ENCODE measurements at places on chromosomes 16 and 17. TPM values are rescaled to one million over a fixed set of nuclear protein-coding genes. Genes with fewer than 3 reads are reported as not detected.

DNA sequence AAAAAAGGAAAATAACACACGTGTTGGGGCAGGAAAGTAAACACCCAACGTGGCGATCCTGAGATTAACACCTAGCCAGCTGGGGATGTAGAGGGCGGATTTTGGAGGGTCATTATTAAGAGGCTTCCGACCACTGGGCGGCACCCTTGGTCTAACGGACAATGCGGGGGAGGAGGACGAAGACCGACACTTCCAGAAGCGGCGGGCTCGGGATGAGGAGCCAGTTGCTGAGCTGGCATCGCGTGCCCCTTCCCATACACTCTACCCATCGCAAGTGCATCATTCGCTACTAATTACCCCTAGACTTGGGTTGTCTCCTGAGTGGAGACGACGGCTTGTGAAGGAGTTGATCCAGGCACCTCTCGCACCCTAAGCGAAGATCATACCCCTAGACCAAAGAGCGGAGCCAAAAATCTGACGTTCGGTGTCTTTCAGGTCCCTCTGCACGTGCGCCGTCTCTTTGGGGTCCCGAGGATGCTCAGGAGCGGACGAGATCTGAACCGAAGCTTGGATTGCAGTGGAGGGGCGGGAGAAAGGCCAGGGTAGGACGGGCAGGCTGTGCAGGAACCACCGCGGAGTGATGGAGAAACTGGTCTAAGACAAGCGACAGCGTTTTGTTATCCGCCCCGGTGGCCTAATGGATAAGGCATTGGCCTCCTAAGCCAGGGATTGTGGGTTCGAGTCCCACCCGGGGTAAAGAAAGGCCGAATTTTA lies 17.6 kb downstream of the ZNF213 start:
- H3K4me3 ChIP-seq: peak overlapping the region; percentile 61
- no peaks in the 10 kb centered on the region for H3K27me3 ChIP-seq
- H3K36me3 ChIP-seq: no peaks in the 10 kb centered on the region
- no peak overlapping the region for H3K27ac ChIP-seq

- peaks cover 61% of the 10 kb centered on the region for H3K27me3 ChIP-seq
- H3K36me3 ChIP-seq: no peaks in the 10 kb centered on the region
- H3K4me3 ChIP-seq: no peak overlapping the region
Measured at GRCh38 chr17:77036841-77037381, 103.9 kb upstream of the SEC14L1 start.

DNA sequence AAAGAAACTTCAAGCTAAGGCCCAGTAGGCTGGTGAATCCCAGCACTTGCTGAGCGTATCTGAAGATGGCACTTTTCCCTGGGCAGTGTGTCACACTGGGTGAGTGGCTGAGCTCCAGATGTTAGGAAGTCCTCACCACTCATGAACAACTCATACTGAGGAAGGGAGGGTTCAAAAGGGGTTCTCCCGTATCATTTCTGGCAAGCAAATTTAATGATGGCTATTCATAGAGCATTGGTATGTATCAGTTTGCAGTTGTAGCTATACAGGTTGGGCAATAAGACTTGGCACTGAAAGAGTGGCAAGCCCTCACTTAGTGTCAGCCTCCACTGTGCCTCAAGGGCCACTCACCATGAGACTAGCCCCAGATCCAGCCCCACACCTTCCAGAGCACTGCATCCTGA lies 10.7 kb downstream of the GFOD2 start:
- no peaks in the 10 kb centered on the region for H3K27me3 ChIP-seq
- peaks cover 8% of the 10 kb centered on the region for H3K4me1 ChIP-seq
- no peak for DNase-seq
- no peak overlapping the region for H3K4me3 ChIP-seq
- no peak overlapping the region for H3K27ac ChIP-seq

GRCh38 chr17:58312829-58313228 lies 15.8 kb downstream of the TSPOAP1 start:
- peaks cover 2% of the 10 kb centered on the region for H3K4me1 ChIP-seq
- no peak overlapping the region for H3K27ac ChIP-seq
- H3K27me3 ChIP-seq: no peaks in the 10 kb centered on the region
- DNase-seq: no peak

GRCh38 chr17:2710071-2710802 lies 1.3 kb downstream of the CLUH start:
- H3K4me1 ChIP-seq: peaks cover 67% of the 10 kb centered on the region
- H3K27me3 ChIP-seq: no peaks in the 10 kb centered on the region
- peak overlapping the region; percentile 89 for H3K27ac ChIP-seq
- H3K36me3 ChIP-seq: no peaks in the 10 kb centered on the region
- H3K4me3 ChIP-seq: peak overlapping the region; percentile 72

DNA sequence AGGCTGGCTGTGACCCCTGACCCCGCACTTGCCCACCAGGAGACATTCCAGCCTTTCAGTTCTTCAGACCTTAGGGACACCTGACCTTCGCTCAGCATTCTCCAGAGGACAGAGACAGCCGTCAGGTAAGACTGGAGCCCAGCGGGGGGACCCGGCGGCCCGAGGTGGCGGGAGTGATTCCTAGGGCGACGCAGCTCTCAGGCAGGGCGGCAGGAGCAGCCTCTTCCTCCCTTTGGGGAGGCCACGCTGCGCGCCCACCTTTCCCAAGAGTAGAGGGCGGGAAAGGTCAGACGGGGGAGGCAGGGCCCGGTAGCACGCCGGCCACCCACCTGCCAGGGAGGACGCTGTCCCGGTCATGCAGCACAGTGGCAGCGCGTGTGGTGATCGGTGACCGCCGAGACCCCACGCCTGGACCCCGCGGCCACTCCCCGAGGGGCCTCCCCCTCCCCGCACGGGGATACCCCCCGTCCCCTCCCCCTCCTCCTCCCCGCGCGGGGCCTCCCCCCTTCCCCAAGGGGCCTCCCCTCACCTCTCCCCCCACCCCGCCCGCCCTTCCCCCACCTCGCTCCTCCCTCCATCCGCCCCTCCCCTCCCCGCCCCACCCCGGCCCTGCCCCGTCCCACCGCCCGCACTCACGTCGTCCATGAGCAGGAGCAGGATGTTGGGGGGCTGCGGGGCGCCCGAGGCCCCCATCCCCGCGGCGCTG lies 472 bp downstream of the GALNS start:
- H3K4me1 ChIP-seq: peaks cover 32% of the 10 kb centered on the region
- DNase-seq: no peak
- peak overlapping the region; percentile 81 for H3K4me3 ChIP-seq
- peaks cover 21% of the 10 kb centered on the region for H3K36me3 ChIP-seq
- peak overlapping the region; percentile 72 for H3K27ac ChIP-seq

- no peaks in the 10 kb centered on the region for H3K4me1 ChIP-seq
- no peaks in the 10 kb centered on the region for H3K36me3 ChIP-seq
- H3K27me3 ChIP-seq: no peaks in the 10 kb centered on the region
Measured at GRCh38 chr17:15307710-15308111, 33.7 kb downstream of the TEKT3 start.

- H3K4me3 ChIP-seq: peak overlapping the region; percentile 58
- DNase-seq: peak; percentile 60
- H3K27me3 ChIP-seq: no peaks in the 10 kb centered on the region
- H3K27ac ChIP-seq: no peak overlapping the region
Measured at GRCh38 chr16:369275-369865, 968 bp downstream of the MRPL28 start.

- H3K36me3 ChIP-seq: no peaks in the 10 kb centered on the region
- DNase-seq: no peak
- H3K4me1 ChIP-seq: peaks cover 64% of the 10 kb centered on the region
Measured at GRCh38 chr17:48600244-48601098, 4.3 kb downstream of the HOXB6 start.

DNA sequence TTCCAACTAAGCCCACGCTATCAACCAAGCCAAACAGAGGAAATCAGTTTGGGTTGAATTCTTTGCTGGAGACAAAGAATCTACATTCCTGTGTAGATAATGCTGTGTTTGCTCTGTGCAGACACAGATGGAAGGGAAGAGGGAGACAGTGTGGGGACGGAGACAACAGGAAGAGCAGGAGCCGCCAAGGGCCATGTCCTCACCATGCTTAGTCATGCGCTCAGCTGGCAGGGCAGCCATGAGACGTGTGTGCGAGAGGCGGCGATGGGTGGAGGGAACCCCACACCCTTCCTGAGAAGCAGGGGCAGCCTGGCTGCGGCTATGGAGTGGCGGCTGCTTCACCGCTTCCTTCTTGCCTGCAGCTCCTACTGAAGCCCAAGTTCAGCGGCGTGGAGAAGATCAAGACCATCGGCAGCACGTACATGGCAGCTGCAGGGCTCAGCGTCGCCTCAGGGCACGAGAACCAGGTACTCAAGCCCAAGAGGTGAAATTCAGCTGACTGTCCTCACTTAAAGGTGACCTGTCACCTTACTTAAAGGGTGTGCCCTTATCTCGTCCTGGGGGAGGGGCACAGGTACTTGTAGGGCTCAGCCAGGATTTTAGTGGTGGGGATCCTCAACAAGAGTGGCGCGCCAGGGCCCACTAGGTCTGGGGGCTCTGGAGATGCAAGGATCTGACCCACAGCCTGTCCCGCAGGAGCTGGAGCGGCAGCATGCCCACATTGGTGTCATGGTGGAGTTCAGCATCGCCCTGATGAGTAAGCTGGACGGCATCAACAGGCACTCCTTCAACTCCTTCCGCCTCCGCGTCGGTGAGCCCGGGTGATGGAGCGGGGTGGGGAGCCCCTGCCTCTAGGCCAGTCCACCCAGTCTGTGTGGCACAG lies 47.5 kb downstream of the ADCY7 start:
- H3K27me3 ChIP-seq: no peaks in the 10 kb centered on the region
- H3K36me3 ChIP-seq: peaks cover 62% of the 10 kb centered on the region
- peak overlapping the region; percentile 43 for H3K27ac ChIP-seq
- H3K4me1 ChIP-seq: peaks cover 11% of the 10 kb centered on the region
- H3K4me3 ChIP-seq: no peak overlapping the region

GRCh38 chr17:68011199-68011665 lies 15.0 kb upstream of the C17orf58 start:
- no peak overlapping the region for H3K27ac ChIP-seq
- no peaks in the 10 kb centered on the region for H3K27me3 ChIP-seq
- H3K36me3 ChIP-seq: no peaks in the 10 kb centered on the region
- no peaks in the 10 kb centered on the region for H3K4me1 ChIP-seq
- no peak overlapping the region for H3K4me3 ChIP-seq
- no peak for DNase-seq

DNA sequence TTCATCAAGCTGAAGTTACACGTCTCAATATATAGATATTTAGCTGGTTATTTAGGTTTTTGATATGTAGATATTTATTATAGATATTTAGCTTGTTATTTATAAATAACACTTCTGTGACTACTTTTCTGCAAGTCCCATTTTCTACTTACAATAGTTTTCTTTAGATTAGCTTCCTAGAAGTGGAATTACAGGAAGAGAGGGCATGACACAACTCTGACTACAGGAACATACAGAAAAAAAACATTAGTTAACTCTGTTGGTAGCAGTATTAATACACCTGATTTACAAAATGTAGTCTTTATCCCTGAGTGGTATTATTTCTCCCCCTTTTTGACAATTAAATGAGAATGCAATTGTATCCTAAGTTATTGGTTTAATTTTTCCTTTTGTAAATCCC lies 21.2 kb upstream of the CCL1 start:
- H3K27me3 ChIP-seq: no peaks in the 10 kb centered on the region
- H3K4me3 ChIP-seq: no peak overlapping the region
- no peaks in the 10 kb centered on the region for H3K4me1 ChIP-seq
- no peak overlapping the region for H3K27ac ChIP-seq
- H3K36me3 ChIP-seq: no peaks in the 10 kb centered on the region

DNA sequence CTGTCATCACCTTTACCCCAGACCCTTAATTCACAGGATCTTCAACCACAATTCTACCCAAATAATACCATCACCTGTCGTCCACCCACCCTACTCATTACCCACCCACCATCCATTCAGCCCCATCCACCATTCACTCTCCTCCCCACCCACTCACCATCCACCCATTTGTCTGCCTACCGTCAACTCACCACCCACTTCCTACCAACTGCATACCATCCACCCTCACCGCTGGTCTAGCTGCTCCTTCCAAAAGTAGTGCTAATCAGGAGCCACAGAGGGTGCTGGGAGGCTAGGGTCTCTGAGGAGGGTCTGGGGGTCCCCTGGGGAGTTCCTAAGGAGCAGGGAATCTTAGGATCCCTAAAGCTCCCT lies 12.0 kb upstream of the IGFBP4 start:
- no peaks in the 10 kb centered on the region for H3K27me3 ChIP-seq
- no peaks in the 10 kb centered on the region for H3K4me1 ChIP-seq
- DNase-seq: peak; percentile 35
- H3K36me3 ChIP-seq: no peaks in the 10 kb centered on the region
- H3K27ac ChIP-seq: no peak overlapping the region
- no peak overlapping the region for H3K4me3 ChIP-seq

- H3K27ac ChIP-seq: no peak overlapping the region
- no peak for DNase-seq
- H3K27me3 ChIP-seq: no peaks in the 10 kb centered on the region
- no peaks in the 10 kb centered on the region for H3K36me3 ChIP-seq
- H3K4me1 ChIP-seq: no peaks in the 10 kb centered on the region
Measured at GRCh38 chr16:4788910-4789309, 765 bp upstream of the SEPTIN12 start.

The PPM1E gene
- 0.08 TPM for total RNA-seq

The THAP11 gene
- total RNA-seq: 61.9 TPM

The ALDH3A1 gene
- 108 TPM for total RNA-seq

The CRYM gene
- total RNA-seq: 4.7 TPM

The ZNF652 gene
- 76.6 TPM for total RNA-seq

The KRT32 gene
- 11.5 TPM for total RNA-seq

The SNX20 gene
- 1.5 TPM for total RNA-seq

The RUNDC3A gene
- total RNA-seq: 12.6 TPM

The TP53TG3C gene
- not detected for total RNA-seq
